ENCODE measurements at places on chromosomes 11 and 22.

GRCh38 chr11:114236829-114237228 lies 59.4 kb upstream of the NNMT start:
- no peak for DNase-seq

- DNase-seq: peak; percentile 0
Observed at GRCh38 chr11:63608353-63609345, 5.6 kb downstream of the PLAAT3 start.

GRCh38 chr11:15970506-15971214 lies 385.7 kb downstream of the SOX6 start:
- no peak for DNase-seq

- DNase-seq: no peak
Observed at GRCh38 chr11:118076754-118077281, at the start of gene TMPRSS4. TMPRSS4 (plus strand) TSS chr11:118077078; CDS start chr11:118077303, 225 bp downstream.

- no peak for DNase-seq
Observed at GRCh38 chr22:25643232-25644000, 78.9 kb downstream of the GRK3 start.

DNA sequence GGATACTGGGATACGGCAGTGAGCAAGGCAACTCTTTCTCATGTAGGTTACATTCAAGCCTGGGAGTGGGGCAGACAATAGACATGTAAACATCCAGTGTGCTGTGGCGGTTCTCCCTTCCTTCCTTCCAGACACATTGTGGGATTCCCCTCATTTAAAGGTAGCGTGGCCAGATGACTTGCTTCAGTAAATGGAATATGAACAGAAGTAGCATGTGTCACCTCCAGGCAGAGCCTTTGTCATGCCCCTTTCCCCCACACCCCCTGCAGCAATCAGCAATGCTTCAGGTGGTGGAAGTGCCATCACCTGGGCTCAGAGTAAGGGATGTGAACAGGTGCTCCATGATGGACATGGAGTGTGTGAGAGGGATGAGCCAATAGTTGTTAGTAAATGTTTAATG lies 34.8 kb upstream of the TTC12 start:
- no peak for DNase-seq

DNA sequence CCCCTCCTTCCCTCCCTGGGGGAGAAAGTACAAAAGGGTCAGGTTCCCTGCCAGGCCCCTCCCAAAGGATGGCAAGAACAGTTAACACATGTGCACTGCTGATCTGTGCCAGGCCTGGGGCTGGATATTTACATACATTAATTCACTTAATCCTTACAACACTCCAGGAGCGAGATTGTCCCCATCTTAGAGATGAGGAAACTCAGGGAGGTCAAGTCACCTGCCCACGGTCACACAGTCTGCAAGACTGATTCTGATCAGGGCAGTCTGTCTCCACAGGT lies 36.5 kb downstream of the NECTIN1 start:
- DNase-seq: no peak

GRCh38 chr11:126267650-126268049 lies 1.0 kb downstream of the SRPRA start:
- DNase-seq: no peak

GRCh38 chr22:38304526-38304925 lies 12.7 kb downstream of the CSNK1E start:
- no peak for DNase-seq

GRCh38 chr22:35431483-35432227 lies 31.7 kb downstream of the MCM5 start:
- no peak for DNase-seq

GRCh38 chr11:64724863-64725532 lies 2.0 kb upstream of the NRXN2 start:
- no peak for DNase-seq

- peak; percentile 53 for DNase-seq
Observed at GRCh38 chr11:121929581-121929980, 186.4 kb downstream of the BLID start.
